Cortex of kidney (tissue), 1 donor: ENCODE measurements at places on chromosomes 4 and X.

- peak; percentile 6 for DNase-seq
These were observed 269.0 kb downstream of the ADGRA3 start for GRCh38 chr4:22246847-22247246.

- DNase-seq = no peak
These were observed 87.7 kb downstream of the ARX start for GRCh38 chrX:24928114-24928513.

- DNase-seq = no peak
These were observed 29.4 kb downstream of the TRPC5 start for GRCh38 chrX:112053169-112053568.

GRCh38 chr4:1802720-1803522 is 9.8 kb downstream of the FGFR3 start:
- DNase-seq = no peak

- no peak for DNase-seq
These were observed 11.9 kb upstream of the AREG start for GRCh38 chr4:74433043-74433442.

GRCh38 chrX:110210417-110211139 is 107.3 kb downstream of the AMMECR1 start:
- no peak for DNase-seq

DNA sequence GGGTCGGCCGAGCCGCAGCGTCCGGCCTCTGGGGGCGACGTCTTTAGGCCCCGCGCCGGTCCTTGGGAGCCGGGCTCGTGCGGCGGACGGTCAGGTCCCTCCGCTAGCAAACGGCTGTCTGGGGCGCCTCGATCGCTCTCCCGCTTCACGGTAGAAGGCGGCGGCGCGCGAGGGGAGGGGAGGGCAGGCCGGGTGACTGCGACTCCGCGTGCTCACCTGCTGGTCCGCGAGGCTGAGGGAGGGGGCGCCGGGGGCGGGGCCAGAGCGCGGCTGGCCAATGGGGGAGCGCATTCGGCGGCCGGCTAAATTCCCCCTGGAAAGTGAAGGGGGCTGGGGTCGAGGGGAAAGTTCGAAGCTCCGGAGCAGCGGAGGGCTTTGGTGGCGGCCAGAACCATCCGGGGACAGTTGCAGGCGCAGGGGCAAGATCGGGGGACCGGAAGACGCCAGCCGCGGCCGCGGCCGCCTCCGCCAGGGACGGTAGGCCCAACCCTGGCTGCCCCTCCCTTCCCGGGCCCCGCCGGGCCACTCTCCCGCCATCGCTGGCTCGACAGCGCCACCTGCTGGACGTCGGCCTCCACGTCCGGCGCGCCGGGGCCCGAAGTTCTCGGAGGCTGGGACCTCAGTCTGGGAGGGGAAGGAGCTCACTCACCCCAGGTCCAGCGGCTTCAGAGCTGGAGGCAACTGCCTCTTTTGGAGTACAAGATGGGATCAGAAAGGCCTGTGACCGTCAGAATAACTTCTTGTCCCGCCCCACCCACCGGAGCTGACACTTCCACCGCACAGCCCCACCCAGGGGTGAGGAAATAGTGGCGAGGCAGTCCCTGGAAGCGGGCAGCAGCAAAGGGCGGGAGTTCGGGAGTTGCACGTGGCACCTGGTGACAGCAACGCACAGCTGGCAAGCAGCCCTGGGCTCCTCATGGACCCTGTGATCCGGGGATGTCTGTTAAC is 49.9 kb downstream of the ELF4 start:
- DNase-seq = peak; percentile 10

DNA sequence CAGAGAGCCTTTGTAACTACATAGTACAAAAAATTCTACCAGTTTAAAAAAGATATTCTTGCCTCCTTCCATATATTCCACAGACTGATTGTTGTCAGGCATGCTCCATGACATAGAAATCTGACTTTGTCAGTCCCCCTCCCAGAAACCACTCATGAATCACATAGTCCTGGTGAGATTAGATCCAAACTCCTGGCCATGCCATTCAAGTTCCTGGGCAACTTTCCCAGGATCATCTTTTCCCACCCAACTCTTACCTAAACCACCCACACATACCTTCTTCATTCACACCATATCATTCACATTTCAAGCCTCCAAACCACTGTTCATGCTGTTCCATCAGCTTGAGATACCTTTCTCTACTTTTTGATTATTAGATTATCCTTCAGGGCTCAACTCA is 46.4 kb downstream of the SLC16A2 start:
- DNase-seq = no peak

DNA sequence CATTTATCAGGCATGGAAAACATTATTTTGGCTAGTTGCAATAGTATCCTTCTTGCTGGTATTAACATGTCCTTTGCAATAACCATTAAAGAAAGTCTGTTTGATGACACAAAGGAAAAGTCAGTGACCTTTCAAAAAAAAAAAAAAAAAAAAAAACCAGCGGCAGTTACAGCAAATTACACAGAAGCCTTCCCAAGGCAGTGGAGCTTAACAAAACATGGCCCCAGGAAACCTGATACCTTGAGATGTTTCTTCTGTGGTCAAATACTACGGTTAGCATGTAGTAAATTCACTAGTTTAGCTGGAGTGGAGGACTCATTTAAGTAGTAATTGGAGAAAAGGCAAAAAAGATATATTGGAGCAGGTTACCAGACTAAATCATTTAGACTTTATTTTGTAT is 359.1 kb downstream of the DACH2 start:
- no peak for DNase-seq

DNA sequence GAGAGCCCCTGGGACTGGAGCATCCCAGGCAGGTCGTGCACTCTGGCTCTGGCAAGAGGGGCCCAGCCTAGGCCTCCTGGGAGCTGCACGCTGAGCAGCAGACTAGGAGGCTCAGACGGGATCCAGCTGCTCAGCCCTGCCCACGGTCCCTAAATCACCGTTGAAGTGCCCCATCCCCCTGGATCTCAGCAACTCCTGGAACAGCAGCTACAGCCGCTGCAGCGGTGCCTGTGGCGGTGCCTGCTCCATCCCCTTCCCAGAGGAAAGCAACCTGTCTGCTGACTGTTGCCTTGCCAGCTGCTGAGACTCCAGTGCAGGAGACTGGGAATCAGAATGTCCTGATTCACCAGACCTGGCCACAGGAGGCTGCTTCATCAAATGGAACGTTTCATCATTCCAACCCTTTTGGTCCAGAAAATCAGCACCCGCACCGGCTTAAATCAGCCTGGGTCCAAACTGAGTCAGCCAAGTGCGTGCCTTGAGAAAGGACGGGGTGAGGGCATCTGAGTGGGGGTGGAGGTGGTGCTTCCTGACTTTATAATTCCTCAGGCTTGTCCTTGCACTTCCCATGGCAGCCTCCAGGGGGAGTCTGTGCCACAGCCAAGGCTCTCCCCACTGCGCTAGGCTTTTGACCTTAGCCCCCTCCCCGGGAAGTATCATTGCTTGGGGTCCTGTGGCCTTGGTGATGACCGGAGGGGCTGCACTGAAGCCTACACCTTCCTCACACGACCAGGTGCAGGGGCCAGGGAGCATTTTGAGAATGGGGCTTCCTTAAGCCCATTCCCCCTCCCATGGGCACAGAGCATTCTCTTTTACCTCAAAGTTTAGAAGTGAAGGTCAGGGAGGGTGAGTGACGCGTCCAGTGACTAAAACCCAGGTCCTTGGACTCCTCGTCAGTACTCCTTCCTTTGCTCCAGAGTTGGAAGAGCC is 6.5 kb downstream of the ZNF185 start:
- DNase-seq = no peak

GRCh38 chr4:38565271-38566199 is 98.5 kb upstream of the KLF3 start:
- no peak for DNase-seq

GRCh38 chrX:33001107-33001506 is 210.2 kb downstream of the DMD start:
- no peak for DNase-seq

DNA sequence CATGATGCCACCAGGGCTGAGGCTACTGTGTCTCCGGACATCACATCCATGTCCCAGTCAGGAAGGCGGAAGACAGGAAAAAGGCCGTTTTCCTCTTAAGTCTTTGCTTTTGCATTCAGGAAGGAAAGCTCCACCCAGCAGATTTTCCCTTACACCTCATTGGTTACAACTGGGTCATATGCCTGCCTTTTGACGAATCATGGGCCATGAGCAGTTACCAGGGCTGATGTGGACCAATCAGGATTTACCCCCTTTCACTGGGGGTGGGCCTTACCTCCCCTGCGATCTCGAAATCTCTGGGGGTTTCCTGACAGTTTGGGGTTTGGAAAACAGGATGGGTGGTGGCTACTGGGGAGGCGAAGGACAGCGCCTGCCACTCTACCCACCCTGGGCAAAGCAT is 52.5 kb upstream of the GRPEL1 start:
- no peak for DNase-seq

GRCh38 chrX:121851033-121851432 is 803.6 kb downstream of the GLUD2 start:
- DNase-seq = no peak

DNA sequence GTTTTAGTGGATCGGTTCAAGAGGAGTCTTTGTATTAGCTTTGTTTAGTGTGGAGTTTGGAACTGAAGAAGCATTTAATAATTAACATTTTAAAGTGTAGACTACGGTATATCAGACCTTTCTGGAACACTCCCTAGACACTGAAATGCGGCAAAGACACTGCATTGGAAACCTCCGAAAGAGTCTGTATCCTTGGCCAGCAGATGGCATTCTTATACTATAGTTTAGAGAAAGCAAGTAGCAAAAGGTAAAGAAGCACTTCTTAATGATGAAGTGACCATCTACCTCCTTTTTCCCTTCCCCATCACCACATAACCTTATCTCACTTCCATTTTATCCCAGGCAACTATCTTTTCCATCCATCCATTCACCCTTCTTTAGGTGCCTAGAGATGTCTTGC is 7.6 kb downstream of the FABP2 start:
- DNase-seq = no peak

GRCh38 chrX:55149242-55149641 is 60.4 kb downstream of the PAGE2 start:
- no peak for DNase-seq

DNA sequence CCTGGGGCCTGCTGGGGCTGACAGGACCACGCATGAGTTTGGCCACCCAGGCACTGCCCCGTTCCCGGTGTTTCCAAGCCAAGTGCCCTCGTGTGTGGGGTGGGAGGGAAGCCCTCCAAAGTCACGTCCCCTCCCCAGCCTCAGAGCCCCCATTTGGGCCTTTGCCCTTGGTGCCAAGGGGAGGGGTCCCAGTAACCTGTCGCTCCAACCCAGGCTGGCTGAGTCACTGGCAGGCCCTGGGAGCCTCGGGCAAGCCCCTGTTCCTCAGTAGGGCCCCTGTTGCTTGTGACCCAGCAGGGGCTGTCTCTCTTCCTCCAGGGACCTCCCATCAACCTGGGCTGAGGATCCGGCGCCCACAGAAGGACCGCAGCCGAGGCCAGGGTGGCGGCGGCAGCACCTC is 10.7 kb upstream of the HAUS7 start:
- no peak for DNase-seq

DNA sequence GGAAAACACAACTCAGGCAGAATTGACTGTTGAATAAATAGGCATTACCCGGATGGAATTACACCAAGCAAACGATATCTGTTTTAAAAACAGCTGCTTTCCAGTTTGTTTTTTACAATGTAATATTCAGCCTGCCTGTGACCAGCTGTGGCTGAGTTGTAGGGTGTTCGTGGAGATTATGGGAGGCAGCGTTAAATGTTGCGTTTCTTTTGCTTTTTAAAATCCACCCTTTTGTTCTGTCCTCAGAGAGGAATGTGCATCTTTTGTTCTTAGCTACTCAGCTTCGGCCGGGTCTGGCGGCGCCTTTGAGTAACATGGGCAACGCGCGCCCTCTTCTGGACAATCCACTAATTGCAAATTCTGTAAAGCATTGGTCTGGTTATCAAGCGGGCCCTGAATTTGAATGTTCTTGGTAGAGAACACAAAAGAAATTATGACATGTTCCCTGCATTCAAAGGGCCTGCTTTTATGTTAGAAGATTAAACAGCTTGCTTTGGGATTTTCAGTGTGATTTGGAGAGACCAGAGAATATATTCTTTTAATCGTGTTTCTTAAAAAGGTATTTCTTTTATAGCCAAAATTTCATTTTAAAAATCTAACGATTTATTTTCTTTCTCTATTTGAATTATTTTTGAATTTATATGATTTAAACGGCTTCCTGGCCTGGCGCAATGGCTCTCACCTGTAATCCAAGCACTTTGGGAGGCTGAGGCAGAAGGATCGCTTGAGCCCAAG is 76.3 kb upstream of the TRIM2 start:
- DNase-seq = no peak

- DNase-seq = no peak
These were observed 490 bp downstream of the RWDD4 start for GRCh38 chr4:183658362-183659028.

GRCh38 chrX:107601759-107602158 is 26.6 kb upstream of the PRPS1 start:
- DNase-seq = no peak

DNA sequence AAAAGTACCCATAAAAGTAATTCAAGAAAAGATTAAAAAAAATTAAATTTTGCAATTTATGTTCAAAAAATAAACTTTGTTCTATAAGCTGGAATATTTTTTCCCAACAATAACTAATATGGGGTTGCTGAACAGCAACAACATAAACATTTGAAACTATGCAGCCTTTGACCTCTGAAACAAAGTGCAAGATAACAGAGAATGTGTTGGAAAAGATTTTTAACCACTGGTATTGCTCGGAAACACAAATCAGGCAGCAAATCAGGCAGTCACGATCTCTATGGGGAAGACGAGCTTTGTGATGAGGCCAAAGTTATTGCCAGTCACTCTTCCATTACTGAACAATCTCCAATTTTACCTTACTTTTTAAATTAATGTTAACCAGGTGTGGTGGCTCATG is 332.1 kb downstream of the PABPC4L start:
- DNase-seq = no peak

GRCh38 chr4:164438321-164438720 is 315.6 kb upstream of the SMIM31 start:
- no peak for DNase-seq

DNA sequence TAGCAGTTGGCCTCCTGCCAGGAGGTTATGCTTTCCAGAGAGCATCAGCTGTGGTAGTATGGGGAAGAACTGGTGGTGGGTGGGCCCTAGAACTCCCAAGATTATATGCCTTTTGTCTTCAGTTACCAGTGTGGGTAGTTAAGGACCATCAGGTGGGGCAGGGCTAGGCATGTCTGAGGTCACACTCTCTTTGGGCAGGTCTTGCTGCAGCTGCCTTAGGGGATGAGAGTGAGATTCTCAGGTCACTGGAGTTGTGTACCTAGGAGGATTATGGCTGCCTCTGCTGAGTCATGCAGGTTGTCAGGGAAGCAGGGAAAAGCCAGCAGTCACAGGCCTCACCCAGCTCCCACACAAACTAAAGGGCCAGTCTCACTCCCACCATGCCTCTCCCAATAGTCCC is 172.9 kb upstream of the GYPA start:
- DNase-seq = no peak
